ENCODE measurements at places on chromosomes 3 and 15. TPM values are rescaled to one million over a fixed set of nuclear protein-coding genes. Genes with fewer than 3 reads are reported as not detected.

OTOL1 gene
- total RNA-seq = not detected

PLA2G4E gene
- total RNA-seq = not detected

CPEB1 gene
- total RNA-seq = not detected

C3orf22 gene
- total RNA-seq = not detected

LAMB2 gene
- 374 TPM for total RNA-seq

ABHD14A gene
- 6.6 TPM for total RNA-seq

CLDN18 gene
- total RNA-seq = not detected

SETD2 gene
- 36.2 TPM for total RNA-seq

SLC22A13 gene
- 0.44 TPM for total RNA-seq

VEPH1 gene
- 136 TPM for total RNA-seq

SPINK8 gene
- total RNA-seq = not detected

EPHA6 gene
- total RNA-seq = 0.28 TPM

DOCK3 gene
- total RNA-seq = 0.16 TPM

DPPA4 gene
- total RNA-seq = not detected

CMTM8 gene
- total RNA-seq = 7.3 TPM

HCLS1 gene
- total RNA-seq = 68.5 TPM

CLDN16 gene
- not detected for total RNA-seq

RBMS3 gene
- 42.3 TPM for total RNA-seq

GOLGA8T gene
- not detected for total RNA-seq

BFSP2 gene
- total RNA-seq = not detected

SPINT1 gene
- 4.2 TPM for total RNA-seq

SLCO2A1 gene
- 1.4 TPM for total RNA-seq

IQCF5 gene
- total RNA-seq = not detected

GATM gene
- total RNA-seq = 0.60 TPM

CIDEC gene
- not detected for total RNA-seq

MAP1A gene
- total RNA-seq = 2.1 TPM

ZBTB47 gene
- 14.5 TPM for total RNA-seq

LEO1 gene
- total RNA-seq = 22.6 TPM

AP3B2 gene
- not detected for total RNA-seq

GALNT15 gene
- 1.7 TPM for total RNA-seq

GPD1L gene
- 12.9 TPM for total RNA-seq

REC114 gene
- not detected for total RNA-seq

GPR160 gene
- total RNA-seq = 1.3 TPM
